Stimulated activated CD8-positive, alpha-beta memory T cell treated with anti-CD3 and anti-CD28 coated beads, Interleukin-7, amount 100 ng/mL, for 1 hour (primary cell): ENCODE measurements at places on chromosomes 5 and 9.

DNA sequence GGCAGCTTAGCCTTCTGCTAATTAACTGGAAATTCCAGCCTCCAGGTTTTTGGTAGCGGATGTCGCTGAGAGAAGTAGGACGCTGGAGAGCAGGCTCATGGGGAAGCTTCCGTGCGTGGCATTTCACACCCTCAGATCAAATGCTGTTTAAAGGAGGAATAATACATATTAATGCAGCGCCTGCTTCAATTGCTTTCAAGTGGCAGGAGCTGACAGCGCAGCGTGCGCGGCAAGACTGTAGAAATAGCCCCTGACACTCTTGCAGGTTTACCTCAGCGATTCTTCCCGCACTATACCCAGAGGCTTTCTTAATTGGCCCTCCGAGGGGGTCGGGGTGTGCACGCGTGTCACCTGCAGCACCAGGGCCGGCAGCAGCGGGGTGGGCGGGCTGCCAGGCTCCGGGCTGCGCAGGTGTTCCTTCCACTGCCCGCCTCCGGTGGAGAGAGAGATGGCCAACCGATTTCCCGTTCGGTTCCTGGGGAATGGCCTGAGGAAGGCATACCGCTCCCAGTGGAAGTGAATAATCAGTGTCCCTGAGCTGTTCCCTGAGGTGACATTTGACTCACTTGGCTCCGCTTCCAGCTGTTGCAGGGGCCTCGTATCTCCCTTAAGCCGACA lies 427.9 kb downstream of the KCTD16 start:
- no peak for DNase-seq

DNA sequence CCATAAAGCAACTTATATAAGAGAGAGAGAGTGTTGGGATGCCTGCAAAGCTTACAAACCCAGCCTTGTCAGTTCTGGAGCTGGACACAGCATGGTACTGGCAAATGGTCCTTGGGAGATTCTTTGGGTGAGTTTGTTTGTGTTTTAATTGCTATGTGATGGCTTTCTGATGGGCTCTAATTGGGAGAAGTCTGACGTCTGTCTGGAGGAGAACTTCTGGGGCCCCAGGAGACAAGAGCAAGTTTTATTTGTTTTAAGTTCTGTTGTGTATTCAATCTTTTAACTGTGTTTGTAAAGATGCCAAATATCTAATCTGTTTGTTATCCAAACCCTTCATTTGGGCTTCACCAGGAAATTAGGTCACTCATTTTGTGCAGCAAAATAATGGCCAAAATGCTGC lies 50.3 kb upstream of the AFAP1L1 start:
- no peak for DNase-seq

DNA sequence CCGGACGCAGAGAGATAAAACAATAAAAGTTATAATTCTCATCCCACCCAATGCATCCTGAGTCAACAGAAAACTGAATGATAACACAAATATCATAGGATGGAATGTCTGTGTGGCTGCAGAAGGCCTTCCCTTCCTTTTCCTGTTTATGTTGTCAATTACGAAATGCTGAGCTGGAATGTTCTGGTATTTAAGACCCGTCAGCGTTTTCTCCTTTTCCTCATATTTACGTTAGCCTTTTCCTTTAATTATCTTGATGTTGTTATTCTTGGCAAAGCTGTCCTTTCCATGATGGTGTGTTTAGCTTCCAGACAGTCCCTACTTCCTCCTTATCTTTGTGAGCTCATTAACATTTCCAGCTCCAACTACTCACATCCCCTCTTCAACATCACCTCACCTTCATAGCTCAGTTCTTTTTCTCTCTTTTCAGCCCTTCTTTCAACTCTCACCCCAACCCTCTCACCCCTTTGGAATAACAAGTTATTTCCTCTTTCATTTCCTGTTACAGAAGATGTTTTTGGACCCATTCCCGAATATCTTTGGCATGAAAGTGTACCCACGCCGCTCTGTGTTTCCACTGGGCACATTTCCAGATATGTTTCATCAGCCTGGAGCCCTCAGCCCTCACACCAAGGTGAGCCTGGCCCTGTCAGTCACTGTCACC lies 221.6 kb downstream of the NR2F1-AS1 start:
- DNase-seq: no peak

DNA sequence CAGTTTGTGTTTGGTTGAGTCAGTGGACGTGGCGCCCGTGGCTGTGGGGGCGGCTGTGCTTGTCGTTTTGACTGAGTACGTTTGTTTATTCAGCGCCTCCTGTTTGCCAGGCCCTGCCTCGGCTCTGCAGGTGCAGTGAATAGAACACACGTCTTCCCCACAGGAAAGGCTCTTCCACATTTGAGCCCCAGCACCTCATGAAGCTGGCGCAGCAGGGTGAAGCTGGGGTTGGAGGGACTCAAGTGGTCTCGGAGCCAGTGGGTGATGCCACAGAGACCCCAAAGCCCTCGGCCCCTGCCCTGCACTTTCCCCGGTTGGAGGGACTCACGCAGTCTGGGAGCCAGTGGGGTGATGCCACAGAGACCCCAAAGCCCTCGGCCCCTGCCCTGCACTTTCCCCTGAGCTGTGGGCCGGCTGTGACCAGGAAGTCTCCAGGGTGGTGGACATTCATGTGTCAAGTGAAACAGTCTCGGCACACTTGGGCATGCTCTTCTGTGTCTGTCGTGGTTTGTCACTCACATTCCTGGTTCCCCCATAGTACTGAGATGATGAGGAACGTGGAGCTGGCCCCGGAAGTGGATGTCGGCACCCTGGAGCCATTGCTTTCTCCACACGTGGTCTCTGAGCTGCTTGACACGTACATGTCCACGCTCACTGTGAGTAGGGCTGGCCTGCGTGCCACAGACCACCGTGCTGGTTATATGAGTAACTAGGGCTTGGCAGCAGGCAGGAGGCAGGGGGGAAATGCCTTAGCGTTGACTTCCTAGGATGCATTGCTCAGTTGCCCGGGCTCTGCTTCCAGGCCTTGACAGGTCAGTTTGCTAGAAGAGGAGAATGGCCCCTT lies 13.6 kb downstream of the EXOC3 start:
- no peak for DNase-seq

DNA sequence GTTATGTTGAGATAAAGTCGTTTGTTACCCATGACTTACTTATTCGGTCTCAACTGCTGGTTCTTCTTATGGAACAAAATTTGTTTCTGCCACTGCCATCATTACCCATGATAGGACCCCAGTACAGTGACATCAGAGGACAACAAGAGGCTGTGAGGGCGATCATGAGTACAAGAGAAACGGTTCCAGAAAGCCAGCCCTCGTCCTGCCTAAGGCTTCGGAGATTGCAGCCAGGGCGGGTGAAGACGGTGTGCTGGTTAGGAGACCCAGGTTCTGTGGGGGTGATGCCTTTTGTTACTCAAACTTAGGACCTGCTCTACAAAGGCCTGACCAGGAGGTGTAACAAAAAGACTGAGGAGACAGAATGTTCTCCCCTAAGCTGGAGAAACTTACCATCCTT lies 10.9 kb downstream of the FYB1 start:
- DNase-seq: no peak

GRCh38 chr5:166509085-166509484 lies 1782.4 kb upstream of the WWC1 start:
- DNase-seq: no peak

DNA sequence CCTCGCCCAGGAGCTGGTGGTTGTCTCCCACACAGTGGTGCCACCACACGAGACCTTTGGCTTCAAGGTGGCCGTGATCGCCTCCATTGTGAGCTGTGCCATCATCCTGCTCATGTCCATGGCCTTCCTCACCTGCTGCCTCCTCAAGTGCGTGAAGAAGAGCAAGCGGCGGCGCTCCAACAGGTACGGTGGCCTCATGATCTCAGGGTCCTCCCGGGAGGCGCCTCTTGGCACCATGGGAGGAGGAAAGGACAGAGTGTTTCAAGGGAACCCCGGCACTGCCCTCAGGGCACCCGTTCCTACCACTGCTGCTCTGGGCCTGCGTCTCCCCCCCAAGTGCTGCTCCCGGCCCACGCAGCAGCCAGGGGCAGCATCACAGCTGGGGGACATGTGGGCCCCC lies 18.2 kb upstream of the CARD19 start:
- no peak for DNase-seq

GRCh38 chr5:9314558-9314957 lies 231.3 kb downstream of the SEMA5A start:
- no peak for DNase-seq

DNA sequence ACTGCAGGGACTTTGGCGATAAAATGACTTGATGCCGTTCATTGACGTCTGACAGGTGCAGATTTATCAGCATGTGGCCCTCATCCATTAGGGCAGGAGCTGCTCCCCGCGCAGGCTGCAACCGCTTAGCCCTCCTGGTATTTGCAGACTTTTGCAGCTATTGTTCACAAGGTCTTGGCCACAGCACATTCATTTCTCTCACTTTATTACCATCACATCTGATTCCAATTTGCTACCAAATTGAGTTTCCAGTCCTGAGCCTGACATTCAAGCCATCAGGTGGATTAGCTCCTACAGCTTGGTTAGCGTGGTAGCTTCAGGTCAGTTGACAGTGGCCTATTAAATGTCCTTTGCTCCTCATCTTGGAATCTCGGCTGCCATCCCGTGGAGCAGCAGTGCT lies 299.2 kb downstream of the CD180 start:
- no peak for DNase-seq

- no peak for DNase-seq
Observed at GRCh38 chr9:104694218-104694617, at the start of gene OR13D1. Gene OR13D1, plus strand, starts transcription at chr9:104694518. Its CDS starts 0 bp downstream, at chr9:104694518.

GRCh38 chr9:128106940-128107467 lies 20.5 kb downstream of the PTGES2 start:
- DNase-seq: no peak

- no peak for DNase-seq
Observed at GRCh38 chr9:137645211-137645610, 26.4 kb downstream of the EHMT1 start.

- no peak for DNase-seq
Observed at GRCh38 chr5:143062379-143062778, 292.2 kb downstream of the ARHGAP26 start.

GRCh38 chr5:77337246-77337645 lies 126.8 kb downstream of the PDE8B start:
- no peak for DNase-seq

- DNase-seq: no peak
Observed at GRCh38 chr5:131389096-131389868, 125.4 kb downstream of the CDC42SE2 start.

- no peak for DNase-seq
Observed at GRCh38 chr5:8079056-8079455, 210.1 kb downstream of the MTRR start.

- DNase-seq: no peak
Observed at GRCh38 chr5:68365889-68366288, 150.3 kb downstream of the PIK3R1 start.

DNA sequence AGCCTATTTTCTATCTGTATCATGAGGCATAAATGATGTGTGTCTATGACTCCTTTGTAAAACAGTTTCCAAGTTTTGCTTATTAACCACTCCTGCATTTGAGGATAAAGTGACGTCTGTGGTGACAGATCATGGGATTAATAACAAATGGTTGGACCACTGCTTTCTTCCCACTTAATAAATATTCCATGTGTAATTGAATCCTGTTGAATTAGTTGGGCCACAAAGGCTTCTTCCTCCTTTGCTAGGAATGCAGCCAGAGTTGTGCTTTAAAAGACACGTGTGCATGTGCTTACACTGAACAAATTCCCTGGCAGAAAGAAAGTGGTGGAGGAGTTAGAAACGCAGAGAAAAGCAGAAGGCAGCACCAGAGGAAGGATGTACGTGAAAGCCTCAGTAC lies 150.2 kb downstream of the ACTBL2 start:
- no peak for DNase-seq

DNA sequence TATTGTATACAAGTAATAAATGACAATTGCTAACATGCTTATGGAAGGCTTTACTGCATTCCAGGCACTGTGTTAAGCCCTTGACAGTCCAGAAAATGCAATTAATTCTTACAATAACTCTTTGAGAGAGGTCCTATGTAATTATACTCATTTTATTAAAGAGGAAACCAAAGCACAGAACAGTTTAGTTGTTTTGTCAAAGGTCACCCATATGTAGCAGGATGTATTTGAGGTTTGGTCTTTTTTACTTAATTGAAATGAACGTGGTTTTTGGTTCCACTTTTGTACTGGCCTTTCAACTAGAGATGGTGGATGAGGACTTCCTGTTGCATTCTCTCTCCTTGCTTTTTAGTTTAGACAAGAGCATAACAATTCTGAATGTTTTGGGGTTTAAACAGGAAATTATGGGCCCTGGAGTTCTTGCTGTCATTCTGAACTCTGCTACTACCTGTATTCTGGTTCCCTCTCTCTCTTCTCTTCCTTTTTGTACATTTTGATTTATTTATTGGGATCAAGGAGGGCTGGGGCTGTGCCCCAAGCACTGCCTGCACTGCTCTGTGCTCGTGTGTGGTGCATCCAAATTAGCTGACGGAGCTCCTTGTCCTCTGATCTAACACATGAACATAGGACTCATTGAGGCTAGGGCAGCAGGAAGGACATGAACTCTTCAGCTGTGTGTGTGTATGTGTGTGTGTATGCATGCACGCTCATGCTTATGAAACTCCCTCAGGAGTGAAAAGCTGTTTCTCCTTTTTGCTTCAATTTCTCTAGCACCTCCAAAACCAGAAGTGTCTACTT lies 47.4 kb downstream of the SLC28A3 start:
- DNase-seq: no peak

DNA sequence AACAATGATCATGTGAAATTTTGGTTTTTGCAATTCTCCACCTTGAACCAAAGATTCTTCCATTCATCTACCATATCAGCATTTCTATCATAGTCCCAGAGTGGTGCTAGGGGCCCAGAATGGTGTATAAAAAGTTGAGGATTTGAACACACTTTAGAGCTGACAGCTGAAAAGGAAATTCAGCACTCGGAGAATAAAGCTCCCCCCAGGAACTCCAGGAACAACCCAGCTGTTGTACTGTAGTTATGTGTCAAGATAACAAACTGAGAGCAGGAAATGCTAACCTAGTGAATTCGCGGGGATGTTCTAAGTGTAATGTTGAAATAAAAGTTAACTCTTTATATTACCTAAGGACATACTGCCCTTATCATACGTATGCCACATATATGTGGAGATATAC lies 216.7 kb downstream of the NFIB start:
- DNase-seq: no peak

DNA sequence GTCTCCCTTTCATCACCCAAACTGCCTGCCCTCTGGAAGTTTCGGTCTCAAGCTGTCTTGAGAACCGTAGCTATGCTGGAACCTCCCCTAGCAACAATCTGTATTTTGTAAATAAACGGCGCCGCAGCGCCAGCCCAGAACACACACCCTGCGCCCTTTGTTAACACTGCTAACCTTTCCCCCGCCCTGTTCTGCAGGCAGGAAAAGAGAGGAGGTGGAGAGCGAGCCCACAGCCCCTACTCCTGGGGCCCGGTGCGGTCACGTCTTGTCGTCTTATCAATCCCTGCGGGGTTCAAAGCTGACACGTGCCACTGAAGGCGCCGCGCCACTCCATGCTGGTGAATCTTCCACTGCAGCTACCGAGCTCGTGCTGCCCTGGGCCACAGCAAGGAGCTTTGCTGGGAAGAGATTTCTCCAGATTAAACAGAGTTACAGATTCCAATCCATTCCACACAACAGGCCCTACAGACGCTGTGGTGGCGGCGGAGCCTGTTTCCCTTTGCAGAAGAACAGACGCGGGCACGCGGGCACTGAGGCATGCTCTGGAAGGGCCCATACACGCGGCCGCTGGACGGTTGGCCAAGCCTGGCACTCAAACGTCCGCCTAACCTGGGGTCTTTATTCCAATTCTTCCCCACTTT lies 25.3 kb downstream of the ZDHHC11B start:
- no peak for DNase-seq

GRCh38 chr5:132458226-132458560 lies 32.4 kb downstream of the IRF1 start:
- DNase-seq: no peak
